ENCODE measurements at places on chromosomes 12 and 14.
A peak's percentile ranks its signal among the peaks of the same experiment; 100 is the strongest.

- DNase-seq: no peak
Observed at GRCh38 chr14:60721326-60722106, 2.6 kb downstream of the SIX4 start.

DNA sequence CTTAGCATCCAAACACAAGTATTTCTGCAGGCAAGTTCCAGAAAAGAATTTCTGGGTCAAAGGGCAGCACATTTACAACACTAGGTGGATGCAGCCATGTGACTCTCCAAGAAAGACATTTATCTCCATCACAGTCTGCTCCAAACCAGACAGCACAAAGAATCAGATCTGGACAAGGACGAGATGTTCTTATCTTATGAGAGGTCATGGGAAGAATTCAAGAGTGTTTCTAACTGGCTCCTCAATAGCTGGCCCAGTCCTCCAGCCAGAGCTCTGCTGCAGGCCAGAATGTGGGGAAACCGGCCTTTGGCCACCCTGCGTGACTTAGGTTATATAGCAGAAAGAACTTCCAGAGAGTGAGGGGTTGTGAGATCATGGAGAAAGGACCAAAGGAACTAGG is 17.4 kb downstream of the TMEM119 start:
- DNase-seq: no peak

GRCh38 chr12:81070846-81071245 is 7.0 kb upstream of the ACSS3 start:
- DNase-seq: no peak

- no peak for DNase-seq
Observed at GRCh38 chr12:23561364-23562345, 387.8 kb downstream of the SOX5 start.

DNA sequence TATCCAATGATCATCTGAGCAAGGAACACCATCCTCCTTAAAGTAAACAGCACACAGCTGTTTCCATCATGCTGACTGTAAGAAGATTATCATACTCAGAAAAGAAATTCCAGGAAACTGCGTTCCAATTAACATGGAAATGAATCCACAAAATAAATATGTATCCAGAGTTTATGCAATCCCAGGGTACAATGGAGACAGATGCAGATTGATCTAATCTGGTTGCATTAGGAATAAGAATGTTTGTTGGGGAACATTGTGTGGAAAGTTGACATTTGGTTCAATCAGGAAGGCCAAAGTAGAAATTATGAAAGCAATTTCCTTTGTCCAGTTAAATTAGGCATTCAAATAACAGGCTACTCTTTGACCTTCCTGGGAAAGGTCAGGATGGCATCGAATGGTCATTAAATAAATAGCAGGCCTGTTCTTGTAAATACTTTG is 236.9 kb upstream of the AMIGO2 start:
- DNase-seq: no peak

DNA sequence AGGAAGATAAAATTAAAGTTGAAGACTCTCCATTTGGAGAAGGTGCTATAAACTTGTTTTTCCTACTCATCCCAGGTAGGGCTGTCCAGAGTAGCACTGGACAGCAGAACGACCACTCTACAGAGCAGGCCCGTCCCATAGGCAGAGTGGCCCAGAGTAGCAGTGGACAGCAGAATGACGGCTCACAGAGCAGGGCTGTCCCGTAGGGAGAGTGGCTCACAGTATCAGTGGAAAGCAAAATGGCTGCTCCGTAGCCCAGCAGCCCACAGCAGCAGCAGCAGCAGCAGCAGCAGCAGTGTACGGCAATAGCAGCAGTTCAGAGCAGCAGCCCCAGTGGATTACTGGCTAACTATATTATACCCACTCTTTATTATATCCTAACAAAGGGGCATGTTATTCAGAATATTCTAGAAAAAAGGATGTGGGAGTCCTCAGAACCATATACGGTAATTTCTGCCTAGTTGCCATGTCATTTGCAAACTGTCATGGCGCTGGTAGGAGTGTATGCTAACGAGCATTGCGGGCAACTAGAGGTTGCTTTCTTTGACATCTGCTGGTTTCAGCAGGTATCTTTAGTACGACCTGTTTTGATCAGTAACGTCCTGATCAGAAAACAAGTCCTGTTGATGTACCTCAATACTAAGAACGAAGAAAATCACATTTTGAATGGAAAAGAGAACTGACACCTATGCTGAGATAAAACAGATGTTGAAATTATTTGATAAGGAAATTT is 567.3 kb downstream of the SLC16A7 start:
- DNase-seq: no peak

DNA sequence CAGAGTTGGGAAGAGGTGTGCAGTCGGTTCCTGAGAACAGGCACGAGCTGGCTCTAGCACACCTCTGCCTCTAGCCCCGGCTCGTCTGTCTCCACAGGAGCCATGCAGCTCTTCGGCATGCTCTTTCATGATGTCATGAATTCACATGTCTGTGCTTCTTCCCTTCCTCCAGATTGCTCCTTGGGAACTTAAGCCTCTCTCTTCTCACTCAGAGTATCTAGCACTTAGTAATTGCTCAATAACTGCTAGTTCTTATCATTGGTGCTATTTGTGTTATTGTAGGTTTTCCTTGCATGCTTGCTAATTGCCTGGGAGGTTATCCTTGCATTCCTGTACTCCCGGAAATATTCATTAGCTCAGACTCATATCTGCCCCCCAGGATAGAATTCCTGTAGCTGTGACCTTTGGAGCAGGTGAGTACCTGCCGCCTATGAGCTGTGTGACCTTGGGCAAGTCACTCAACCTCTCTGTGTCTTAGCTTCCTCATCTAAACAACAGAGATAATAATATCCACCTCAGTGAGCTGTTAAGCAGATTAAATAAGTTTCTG is 19.5 kb downstream of the FAM181A start:
- no peak for DNase-seq

- no peak for DNase-seq
Observed at GRCh38 chr12:8907513-8907912, 6.8 kb upstream of the PHC1 start.

- DNase-seq: no peak
Observed at GRCh38 chr12:80531646-80532045, 87.6 kb downstream of the PTPRQ start.

DNA sequence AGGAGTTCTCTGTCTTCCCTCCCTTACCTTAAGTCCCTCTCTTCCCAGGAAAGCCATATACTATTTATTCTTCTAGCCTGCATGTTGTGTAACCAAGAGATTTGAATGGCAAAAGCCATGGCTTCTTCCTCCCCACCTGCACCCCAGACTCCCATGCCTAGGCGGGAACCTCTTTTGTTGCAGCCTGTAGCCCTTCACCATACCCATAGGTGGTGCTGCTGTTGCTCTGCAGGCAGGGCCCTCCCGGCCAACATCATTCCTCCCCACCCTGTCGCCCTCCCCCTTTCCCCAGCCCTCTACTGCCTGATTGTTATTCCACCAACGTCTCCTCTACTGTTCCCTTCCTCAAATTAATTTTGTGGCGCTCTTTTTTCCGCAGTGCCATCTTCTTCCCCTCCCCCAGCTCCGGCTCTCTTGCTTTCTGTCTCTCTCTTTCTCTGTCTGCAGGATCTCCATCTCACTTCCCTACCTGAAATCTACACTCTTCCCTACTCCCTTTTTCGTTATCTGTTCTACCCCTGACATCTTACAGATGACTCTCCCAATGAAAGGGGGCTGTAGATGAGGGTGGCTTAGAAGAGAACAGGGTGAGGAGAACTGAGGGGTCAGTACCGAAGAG is 13.8 kb downstream of the NGDN start:
- peak; percentile 9 for DNase-seq

DNA sequence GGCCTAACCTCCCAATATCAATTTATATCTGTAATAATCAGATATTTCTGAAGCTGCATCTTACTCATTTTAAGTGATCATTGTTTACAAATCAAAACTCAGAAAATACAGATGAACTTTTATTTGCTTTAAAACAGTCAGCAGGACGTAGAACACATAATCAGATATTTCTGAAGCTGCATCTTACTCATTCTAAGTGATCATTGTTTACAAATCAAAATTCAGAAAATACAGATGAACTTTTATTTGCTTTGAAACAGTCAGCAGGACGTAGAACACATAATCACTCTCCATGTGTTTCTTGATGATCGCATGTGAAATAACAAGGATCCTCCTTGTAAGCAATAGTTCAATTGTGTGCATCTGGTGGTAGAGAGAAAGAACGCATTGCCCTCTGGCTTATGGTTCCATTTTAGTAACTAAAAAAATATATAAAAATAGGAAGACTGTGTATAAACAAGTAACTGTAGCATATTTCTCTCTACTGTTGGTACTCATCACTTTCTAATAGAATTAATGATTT is 15.0 kb upstream of the TMTC2 start:
- no peak for DNase-seq

DNA sequence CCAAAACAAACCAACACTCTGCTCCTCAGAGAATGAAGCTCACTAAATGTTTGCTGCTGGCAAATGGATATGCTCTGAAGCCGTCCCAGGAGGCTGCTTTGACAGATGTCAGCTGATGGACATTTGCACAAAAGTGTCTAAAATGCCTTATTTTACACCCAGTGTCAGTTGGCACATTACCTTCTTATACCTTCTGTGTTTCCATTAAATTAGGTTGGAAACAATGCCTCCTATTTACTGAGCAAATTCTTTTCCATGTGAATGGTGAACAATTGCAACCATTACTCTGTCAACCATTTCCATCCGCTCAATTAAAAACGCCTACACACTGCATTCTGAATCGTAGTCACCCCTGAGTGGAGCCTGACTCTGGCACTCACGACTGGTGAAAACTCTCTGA is 1679.9 kb upstream of the FLRT2 start:
- DNase-seq: no peak

DNA sequence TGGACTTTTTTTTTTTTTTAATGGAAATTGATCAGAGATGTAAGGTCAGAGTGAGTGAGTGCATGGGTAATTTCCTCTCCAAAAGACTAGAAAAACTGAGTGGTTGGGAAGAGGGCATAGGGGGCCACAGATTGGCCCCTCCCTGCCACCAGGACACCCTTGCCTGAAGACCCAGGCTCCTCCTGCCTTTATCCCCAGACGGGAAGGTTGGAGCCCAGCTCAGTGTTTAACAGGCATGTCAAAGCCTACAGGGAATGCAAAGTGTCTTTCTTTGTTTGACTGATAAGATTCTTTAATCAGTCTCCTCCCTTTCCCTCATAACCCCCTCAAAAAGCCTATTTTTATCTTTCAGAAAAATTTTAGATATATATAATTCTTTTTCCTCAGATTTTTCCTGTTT is 50.3 kb downstream of the IRAK3 start:
- DNase-seq: no peak

GRCh38 chr14:23494223-23494622 is 24.7 kb downstream of the NGDN start:
- no peak for DNase-seq

DNA sequence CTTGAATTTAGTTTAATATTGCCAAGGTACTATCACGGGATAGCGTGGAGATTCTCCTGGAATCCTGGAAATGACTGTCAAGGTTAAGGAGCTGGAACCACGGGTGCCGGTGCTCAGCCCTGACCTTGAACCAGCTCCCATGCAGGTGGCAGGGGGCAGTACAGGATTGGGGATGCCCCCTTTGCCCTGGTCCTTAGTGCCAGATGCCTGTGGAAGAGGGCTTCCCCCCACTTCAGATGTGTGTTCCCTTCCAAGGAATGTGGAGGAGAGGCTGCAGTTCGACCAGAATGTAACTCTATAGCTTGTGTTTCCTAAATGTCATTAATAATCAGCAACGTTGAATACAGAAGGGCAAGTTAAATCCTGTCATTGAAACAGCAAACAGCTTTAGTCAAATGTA is 258.9 kb downstream of the VRK1 start:
- peak; percentile 5 for DNase-seq

DNA sequence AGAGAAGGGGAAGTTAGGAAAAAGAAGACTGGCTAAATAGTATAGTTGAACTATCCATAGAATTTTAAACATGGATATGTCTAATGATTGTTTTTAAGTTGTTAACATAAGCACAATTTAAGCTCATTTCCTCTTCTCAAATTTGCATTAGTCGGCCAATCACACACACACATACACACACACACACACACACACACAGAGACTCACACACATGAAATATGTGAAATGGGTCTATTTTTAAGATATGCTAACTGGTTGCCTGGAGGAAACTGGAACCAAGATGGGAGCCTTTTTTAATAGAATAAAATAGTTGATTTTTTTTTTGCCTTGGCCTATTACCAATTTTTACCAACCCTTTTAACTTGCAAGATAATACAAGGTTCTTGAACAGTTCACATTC is 24.0 kb upstream of the STYK1 start:
- no peak for DNase-seq

DNA sequence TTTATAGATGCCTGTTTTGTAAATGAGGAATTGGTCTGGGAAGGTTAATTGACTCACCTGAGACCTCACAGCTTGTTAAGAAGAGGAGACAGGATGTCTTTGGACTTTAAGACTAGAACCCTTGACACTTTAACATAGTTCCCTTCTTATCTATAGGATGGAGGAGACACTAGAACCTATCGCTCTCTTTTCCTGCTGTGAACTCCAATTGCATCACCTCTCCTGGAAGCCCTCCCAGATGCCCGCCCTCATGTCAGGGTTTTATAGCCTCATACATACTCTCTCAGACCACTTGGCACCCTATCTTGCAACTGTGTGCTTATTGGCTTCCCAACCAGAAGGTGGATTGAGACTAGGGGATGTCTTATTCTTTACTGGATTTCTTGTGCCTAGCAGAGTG is 2.5 kb upstream of the CTDSP2 start:
- DNase-seq: no peak

DNA sequence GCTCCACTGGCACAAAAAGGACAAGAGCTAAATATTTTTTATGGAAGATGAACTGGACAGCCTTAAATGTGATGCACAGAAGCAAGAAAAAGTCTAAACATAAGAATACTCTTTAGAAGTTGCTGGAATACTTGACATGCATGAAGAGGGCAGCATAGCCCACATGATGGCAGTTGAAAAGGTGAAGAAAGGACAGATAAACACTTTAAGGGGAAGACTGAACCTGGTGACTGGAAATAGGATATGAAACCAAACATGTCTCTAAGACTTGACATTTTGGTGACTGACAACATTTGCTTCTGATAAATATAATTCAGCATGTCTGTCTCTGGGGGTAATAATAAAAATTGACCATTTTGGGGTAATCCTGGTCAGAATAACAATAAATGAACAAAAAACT is 273.1 kb downstream of the CCDC91 start:
- DNase-seq: no peak

DNA sequence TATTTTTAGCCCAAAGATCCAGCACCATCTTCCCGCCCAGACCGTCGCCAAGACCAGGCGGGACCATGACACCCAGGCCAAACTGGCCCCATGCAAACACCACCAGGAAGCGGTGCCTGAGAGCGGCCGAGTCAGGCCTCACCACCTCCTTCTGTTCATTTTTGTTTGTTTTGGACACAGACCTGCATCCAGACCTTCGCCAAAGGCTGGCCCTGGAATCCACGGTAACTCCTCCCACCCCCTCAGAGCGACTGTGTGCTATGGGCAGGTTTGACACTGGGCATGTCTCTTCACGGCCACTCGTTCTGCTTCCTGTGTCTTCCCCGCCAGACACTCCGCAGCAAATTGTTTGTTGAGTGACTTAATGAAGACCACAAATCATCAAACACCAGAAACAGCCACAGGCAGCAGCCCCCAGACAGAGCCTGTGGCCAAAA is 47.1 kb downstream of the NCOR2 start:
- no peak for DNase-seq

- DNase-seq: no peak
Observed at GRCh38 chr12:124236625-124237031, 58.3 kb upstream of the RFLNA start.

- no peak for DNase-seq
Observed at GRCh38 chr12:20885552-20885951, 75.0 kb downstream of the SLCO1B3 start.

GRCh38 chr12:78622529-78623195 is 241.9 kb upstream of the SYT1 start:
- DNase-seq: no peak
